ENCODE measurements at places on chromosomes 2 and 18. TPM values are rescaled to one million over a fixed set of nuclear protein-coding genes. Genes with fewer than 3 reads are reported as not detected.

Gene M1AP
- total RNA-seq, result under 0.01 TPM

Gene ACKR3
- 26.8 TPM for total RNA-seq

Gene SCYGR3
- total RNA-seq, result not detected

Gene SLC4A3
- total RNA-seq, result 2.5 TPM

Gene DNAH6
- total RNA-seq, result 0.36 TPM

Gene IL1RL2
- total RNA-seq, result 1.2 TPM
